ENCODE measurements at places on chromosomes 2 and 18.

- no peak for DNase-seq
These were observed 288.4 kb downstream of the LRRTM1 start for GRCh38 chr2:80016171-80016570.

DNA sequence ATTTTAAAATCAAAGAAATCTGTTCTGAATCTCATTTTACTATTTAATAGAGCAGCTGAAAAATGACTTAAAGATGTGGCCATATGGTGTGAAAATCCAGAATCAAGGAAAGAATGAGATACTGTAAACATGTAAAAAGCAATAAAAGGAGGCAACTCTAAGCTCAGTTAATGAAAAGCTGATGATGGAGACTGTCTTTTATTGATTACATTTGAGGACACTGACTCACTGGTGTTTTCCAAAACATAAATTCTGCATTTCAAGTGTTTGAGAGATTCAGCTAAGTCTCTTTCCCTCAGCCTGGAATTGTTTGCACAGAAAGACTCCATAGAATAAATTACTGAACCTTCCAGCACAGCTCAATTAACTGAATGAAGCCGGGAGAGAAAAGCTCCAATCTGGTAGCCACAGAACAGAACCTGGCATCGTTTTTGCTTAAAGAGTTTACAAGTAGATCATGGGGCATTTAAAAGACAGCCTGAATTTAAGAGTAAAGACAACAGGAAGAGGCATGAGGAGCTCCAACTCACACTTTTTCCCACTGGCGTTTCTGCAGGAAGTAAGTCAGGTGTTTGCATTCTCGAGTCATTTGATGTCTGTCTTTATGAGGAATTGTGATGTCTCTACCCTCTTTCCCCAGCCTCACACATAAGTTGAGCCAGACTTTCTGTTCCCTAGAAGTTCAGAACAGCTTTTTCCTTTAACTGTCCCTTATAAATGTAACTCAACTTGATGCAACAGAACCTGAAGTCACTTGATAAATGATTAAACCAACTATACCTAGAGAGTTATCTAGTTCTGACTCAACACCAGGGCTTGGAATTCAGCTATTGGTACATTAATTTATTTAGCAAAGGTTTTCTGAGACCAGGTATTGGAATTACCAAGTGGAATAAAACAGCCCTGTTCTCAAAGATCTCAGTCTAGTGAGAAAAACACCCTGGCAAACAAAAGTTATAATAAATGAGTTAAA, 53.3 kb downstream of the FTCDNL1 start:
- DNase-seq, result no peak

DNA sequence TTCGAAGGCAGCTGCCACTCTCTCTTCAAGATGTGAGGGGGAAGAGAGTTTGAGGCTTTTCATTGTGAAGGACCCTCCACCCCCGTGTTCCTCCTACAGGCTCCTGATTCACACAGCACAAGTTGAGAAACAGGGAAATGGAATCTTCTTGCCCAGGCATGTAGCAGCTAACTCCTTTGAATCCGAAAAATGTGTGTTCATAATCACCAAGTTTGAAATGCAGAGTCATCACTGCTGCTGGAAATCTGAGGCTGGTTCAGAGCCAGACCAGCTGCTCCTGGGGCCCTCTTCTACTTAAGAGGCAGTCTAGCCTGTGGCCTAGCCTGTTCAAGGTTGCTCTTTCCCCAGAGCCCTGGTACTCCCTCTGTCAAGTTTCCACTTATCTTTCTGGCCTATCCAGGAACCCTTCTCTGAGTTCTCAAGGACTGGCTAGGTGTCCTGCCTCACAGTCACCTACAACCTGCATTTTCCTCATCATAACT, 166.4 kb downstream of the TMEM247 start:
- peak; percentile 85 for DNase-seq

DNA sequence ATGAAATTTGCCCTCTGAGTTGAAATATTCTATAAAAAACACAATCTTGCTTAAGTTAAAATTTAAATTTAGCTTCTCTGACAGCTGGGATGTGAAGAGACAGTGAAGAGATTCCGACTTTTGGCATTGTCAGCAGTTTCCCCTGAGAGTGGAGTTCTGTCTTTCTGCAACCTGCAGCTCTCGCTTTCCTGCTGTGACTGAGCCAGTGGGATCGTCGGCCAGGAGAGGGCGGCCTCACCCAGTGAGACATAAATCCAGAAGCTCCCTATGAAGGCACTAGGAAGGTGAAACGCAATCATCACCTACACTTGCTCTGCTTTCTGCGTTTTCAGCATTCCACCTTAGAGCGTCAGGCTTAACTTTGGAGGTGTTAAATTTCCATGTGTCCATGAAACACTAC, 75.4 kb upstream of the HNMT start:
- DNase-seq, result no peak

GRCh38 chr2:26605999-26606846, 34.9 kb downstream of the CIB4 start:
- DNase-seq, result no peak

- no peak for DNase-seq
These were observed 64.5 kb downstream of the COPS8 start for GRCh38 chr2:237150186-237150585.

DNA sequence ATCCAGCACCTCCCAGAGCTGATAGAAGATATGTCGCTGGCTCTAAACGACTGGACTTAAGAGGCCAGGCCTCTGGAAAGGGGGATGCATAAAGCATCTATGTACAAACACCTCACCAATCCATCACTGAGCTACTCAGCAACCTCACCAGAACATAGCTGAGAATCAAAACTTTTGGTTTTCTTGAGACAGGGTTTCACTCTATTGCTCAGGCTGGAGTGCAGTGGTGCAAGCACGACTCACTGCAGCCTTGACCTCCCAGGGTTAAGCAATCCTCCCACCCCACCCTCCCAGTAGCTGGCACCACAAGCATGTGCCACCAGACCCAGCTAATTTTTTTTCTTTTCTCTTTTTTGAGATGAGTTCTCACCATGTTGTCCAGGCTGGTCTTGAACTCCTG, 62.9 kb upstream of the MSH6 start:
- no peak for DNase-seq

DNA sequence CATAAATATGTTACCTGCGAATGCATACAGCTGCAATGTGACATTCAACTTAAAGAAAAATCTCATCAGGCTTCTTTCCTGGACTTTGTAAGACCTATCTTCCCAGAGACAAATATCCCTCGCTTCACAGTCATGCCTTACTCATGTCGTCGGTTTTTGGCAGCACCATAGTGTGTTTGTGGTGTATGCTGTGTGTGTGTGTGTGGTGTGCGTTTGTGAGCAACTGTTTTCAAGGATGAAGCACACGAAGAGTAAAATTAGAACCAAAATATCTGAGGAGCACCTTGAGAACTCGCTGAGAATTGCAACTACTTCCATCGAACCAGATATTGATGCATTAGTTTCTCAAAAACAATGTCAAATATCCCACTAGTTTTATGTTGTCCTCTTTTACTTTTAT, 56.9 kb downstream of the ASB1 start:
- DNase-seq, result no peak

GRCh38 chr2:84212611-84213314, 246.3 kb downstream of the SUCLG1 start:
- DNase-seq, result no peak

DNA sequence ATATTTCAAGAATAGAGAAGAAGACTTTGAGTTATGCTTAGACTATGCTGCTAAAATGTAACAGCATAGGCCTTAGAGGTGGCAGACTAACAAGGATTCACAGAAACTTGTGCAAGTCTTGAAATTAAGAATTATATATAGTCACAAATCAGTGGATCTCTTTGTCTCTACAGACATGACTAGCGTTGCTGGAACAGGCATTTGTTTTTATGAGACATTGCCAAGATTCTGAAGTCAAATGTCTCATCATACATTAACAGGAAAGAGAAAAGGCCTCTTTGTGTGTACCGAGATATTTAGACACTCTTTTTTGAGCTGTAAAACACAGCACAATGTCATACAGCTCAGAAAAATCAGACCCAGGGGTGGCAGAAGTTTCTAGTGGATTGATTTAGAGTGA, 207.1 kb downstream of the TMX3 start:
- DNase-seq, result no peak

DNA sequence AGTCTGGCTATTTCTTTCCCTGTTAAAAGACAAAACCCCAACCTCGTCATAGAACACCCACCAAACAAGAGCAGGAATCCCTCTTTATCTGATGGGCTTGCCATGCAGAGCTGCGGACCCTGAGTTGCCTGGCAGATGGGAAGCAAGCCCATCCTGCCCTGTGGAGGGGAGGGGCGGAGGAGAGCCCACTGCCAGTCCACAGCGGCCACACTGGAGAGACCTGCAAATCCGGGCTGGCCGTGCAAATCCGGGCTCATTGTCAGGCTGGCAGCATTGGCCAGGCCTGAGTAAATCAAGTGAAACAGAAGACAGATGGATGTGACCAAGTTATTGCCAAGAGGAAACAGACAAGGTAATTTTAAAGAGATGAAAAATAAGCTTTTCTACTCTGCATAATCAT, 22.0 kb downstream of the MYL12B start:
- no peak for DNase-seq

GRCh38 chr18:24809173-24809950, 348.9 kb downstream of the HRH4 start:
- no peak for DNase-seq

DNA sequence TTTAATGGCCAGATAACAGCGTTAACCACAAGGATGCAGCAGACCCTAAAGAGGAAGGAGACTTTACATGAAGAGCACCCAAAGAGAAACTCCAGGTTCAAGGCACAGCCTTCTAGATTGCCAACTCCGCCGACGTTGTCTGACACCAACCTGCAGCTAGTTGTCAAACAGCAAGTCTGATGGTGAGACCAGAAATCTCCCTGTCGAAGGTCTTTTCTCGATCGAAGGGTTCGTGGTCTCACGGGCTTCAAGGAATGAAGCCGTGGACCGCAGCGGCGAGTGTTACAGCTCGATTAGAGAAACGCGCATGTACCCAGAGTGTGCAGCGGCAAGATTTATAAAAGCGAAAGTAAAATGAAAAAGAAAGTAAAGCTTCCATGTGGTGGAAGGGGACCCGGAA, 656.3 kb downstream of the XIRP2 start:
- no peak for DNase-seq

DNA sequence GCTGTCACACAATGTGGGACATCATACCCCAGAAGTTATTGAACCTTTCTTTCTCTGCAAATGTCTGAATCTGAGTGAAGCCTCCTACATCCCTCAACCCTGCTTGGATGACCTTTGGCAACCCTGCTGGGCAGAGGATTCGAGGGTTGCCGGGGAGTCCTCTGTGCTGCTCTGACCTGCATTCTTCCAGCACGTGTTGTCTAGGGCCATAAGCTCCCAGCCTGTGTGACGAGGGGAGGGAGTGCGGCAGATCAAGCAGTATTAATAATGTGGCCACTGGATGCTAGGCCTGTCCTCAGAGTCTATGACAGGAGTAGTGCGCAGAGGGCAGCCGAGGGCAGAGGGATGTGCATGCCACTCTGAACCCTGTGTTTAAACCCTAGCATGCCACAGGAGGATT, 58.8 kb downstream of the RPL37A start:
- DNase-seq, result no peak

DNA sequence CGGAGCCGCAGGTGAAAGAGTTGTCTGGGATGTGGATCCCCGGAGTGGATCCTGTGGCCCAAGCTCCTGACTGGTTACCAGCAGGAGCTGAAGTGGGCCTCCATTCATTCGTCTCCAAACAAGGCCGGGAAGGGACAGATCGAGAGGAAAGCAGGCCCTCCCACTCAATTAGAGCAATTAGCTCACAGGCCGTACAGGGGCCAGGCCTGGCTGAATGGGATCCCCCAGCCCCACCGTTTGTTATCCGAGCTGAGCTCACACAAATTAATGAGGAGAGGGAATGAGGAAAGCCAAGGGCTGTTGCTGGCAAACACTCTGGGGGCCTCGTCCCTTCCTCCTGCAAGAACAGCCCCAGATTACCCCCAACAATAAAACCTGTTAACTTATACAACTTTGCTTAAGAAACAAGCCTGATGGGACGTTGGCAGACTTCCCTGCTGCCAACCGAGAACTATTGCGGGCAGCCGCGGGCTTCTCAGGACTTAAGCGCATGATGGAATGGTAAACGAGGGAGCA, 338.0 kb downstream of the BCL11A start:
- no peak for DNase-seq

DNA sequence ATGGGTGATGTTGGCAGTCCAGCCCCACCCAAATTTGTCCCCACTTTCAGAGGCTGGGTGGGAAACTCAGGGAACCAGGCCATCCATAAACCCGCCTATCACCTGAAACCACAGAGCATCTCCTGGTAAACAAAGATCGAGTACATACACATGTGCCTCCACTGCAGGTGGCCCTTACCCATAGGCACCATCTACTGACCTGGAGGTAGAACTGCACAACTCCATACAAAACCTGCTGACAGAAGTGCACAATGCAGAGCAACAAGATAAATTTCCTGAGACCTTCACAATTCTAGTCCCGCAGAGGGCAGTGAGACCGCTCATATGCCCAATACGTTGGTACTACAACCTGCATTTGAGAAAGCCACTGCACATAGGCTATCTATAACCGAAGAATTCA, 856.3 kb downstream of the SUCLG1 start:
- no peak for DNase-seq

GRCh38 chr2:113050921-113051895, 1.5 kb downstream of the IL36B start:
- DNase-seq, result no peak

DNA sequence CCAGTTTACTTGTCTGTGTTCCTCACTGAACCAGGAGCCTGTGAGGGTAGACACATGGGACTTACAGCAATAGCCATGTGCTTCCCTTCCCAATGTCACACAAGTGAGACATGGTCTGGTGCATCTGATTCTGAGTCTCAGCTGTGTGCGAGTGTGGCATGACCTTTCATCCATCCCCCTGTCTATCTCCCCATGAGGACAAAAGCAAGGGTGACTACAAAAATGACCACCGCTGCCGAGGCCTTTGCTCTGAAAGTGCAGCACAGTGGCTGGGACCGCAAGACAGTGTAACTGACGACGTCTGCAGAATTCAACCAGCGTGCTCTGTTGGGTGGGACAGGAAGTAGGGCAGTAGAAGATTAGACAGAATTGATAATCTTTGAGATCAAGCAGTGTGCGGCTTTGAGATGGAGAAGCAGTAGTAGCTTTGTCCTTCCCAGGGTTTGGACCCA, 50.5 kb downstream of the RAB31 start:
- DNase-seq, result no peak

- no peak for DNase-seq
These were observed 135.0 kb downstream of the SP3 start for GRCh38 chr2:173830170-173830569.

- DNase-seq, result no peak
These were observed 9.9 kb upstream of the AOX1 start for GRCh38 chr2:200575957-200576356.

- DNase-seq, result peak; percentile 78
These were observed 91.3 kb upstream of the TMEM17 start for GRCh38 chr2:62597323-62597722.

- DNase-seq, result no peak
These were observed 1058.5 kb downstream of the CBLN2 start for GRCh38 chr18:71485611-71486010.

DNA sequence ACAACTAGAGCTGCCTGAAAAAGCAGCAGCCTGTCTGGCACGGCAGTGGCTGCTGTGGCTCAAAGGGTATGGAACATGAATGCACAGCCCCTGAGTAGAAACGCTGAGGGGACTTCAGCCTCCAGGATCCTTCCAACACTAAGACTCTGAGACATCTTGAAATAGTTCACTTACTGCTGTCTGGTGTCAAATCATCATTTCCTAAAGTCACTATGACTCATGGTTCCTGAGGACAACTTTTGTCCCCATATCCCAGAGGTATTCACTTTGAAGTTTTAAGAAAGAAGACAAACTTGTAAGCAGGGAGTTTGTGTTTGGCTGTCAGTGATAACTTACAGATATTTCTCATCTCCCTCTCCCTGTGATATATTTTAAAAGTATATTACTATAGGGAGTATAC, 33.3 kb upstream of the NEB start:
- no peak for DNase-seq
